ENCODE measurements at places on chromosomes 5 and 9.

DNA sequence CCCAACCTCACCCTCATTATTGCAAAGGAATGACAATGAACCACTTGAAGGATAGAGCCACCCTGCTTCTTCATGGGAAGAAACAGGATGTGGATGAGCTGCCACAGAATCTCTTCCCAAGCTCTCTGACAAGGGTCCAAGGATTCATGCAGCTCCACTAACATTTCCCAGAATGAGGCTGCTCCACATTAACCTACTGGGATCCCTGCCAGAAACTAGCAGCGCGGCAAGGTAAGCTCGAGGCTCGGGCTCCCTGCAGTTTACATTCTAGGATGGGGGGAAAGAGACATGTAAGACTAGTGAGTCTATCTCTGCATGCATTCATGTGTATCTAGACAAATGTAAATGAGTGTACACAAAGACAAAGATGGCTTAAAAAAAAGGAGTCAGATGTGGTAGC is 12.1 kb downstream of the DCAF12 start:
- DNase-seq: no peak

GRCh38 chr9:113436728-113437515 is 26.4 kb downstream of the C9orf43 start:
- DNase-seq: no peak

DNA sequence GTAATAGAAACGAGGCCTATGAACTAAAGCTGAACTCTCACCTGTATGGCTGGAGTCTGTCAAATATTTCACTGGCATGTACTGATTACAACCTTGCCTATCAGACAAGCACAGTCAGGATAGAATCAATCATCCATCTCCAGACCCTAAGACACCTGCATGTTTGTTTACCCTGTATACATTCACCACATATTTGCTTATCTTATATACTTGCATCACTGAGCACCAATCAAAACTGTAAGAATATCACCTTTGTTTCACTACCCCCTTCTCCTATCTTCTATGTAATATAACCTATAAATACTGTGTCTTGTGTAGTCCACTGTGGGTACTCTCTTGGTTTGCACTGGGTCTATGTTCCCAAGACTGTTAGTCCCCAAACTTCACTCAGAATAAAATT is 1085.7 kb downstream of the TAF11L14 start:
- DNase-seq: no peak

DNA sequence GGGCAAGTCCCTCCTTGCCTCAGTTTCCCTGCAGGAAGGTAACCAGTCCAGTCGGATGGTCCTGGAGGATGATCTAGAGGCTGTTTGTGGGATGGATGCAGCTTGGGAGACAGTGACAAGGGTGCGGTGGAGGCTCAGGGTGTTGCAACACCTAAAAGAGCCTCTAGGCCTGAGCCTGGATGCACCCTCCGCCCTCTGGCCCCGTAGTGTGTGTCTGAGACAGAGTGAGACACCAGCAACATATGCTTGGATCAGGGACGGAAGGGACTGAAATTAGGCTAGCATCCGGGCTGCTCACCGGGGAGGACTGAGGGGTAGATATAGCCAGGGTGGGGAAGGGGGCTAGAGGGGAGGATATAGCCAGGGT is 1.1 kb downstream of the CRAT start:
- no peak for DNase-seq

- DNase-seq: no peak
These were observed 20.1 kb downstream of the TMEM268 start for GRCh38 chr9:114631166-114631565.

- DNase-seq: no peak
These were observed 54.5 kb downstream of the C9orf152 start for GRCh38 chr9:110153431-110153830.

GRCh38 chr9:134035041-134036039 is 10.1 kb downstream of the BRD3OS start:
- no peak for DNase-seq

DNA sequence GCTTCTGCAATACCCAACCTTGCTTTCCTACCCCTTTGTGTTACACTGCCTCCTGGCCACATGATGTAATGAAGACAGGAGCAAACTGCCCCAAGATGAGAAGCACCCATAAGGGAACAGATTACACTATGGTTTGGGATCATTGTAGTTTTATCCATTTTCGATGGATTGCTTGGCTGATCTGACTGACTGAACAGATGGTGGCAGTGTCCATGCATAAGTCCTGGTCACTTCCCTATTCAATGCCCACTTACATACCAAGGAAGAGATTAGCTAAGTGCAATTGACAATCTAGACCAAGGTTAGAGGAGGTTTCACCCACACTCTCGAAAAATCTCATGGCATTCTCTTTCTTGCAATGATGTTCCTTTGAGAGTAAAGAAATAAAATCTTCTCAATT is 319.9 kb downstream of the RAB3C start:
- DNase-seq: no peak

DNA sequence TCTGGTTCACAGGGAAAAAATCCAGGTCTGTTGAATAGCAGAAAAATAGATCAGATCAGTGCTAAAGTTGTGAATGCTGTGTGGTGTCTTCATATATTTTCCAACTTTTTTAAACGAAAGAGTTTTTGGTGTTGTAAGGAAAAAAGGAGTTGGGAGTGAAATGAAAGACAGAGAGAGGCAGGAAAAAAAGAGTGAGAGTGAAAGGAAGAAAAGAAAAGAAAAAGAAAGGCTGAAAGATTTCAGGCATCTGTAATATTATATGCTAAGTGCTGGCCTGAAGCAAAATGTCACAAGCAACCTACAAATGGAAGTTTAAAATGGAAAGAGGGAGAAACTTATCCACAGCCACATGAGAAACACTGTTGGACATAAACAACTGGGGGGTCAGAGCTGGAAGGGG is 124.4 kb downstream of the EBF1 start:
- DNase-seq: no peak

GRCh38 chr5:78108564-78108963 is 185.9 kb downstream of the AP3B1 start:
- DNase-seq: no peak

- no peak for DNase-seq
These were observed 202.1 kb upstream of the TLE4 start for GRCh38 chr9:79369676-79370075.

DNA sequence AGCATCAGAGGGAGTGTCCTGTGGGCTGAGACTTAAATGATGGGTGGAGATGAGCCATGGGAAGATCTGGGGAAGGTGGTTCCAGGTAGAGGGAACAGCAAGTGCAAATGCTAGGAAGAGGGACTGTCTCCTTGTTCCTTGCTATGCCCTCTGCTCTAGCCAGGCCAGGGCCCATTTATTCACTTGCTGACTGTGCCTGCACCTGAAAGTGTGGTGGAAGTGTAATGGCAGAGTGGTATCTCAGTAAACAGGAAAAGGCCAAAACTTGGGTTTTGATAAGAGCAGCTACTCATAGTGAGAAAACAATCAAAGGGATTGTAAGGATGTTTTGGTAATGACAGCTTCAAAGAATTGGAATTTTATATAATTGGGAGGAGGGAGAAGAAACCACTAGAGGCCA is 32.4 kb downstream of the TLE4 start:
- no peak for DNase-seq

- no peak for DNase-seq
These were observed 12.4 kb downstream of the CDH10 start for GRCh38 chr5:24632353-24632752.

- DNase-seq: no peak
These were observed 574.3 kb downstream of the PDE4D start for GRCh38 chr5:59319250-59319649.

- DNase-seq: peak; percentile 38
These were observed 103.6 kb upstream of the CHD1 start for GRCh38 chr5:99032234-99033013.

GRCh38 chr9:36928210-36928609 is 105.9 kb downstream of the PAX5 start:
- DNase-seq: no peak

DNA sequence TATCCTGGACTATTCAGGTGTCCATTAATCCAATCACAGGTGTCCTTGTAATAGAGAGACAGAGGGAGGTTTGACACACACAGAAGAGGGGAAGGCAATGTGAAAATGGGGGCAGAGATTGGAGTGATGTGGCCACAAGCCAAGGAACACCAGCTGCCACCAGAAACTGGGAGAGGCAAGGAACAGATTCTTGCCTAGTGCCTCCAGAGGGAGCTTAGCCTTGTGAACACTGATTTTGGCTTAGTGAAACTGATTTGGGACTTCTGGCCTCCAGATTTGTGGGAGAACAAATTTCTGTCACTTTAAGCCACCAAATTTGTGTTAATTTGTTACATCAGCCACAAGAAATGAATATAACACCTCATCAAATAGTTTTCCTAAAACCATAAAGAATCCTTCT is 416.2 kb downstream of the ENC1 start:
- no peak for DNase-seq

- DNase-seq: no peak
These were observed 47.6 kb upstream of the JAK2 start for GRCh38 chr9:4937446-4937845.

GRCh38 chr9:120377268-120378159 is 202.5 kb downstream of the CDK5RAP2 start:
- DNase-seq: no peak

GRCh38 chr9:94805585-94805984 is 79.1 kb downstream of the AOPEP start:
- no peak for DNase-seq

DNA sequence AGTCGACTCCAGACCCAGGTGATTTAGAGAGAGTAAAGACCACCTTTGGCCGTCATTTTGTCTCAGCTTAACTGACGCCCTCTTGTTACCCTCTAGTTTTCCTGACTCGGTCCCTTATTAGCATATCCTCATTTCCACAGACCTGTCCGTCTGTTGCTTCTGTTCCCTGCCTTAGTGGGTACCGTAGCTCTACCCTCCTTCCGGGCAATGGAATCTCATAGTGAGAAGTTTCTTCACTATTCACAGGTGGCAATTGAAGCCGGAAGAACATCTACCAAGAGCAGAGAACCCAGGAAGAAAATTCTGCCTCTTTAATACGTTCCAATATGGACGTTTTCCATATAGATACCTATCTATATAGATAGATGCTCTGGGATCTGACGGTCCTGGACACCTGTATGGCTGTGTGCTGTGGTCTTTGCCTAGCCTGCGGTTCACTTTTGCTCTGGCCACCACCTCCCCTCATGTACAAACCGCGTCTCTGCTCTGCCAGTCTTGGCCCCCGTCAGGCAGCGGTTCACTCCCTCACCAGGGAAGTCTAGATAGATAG is 652 bp upstream of the TMEM161B start:
- no peak for DNase-seq

DNA sequence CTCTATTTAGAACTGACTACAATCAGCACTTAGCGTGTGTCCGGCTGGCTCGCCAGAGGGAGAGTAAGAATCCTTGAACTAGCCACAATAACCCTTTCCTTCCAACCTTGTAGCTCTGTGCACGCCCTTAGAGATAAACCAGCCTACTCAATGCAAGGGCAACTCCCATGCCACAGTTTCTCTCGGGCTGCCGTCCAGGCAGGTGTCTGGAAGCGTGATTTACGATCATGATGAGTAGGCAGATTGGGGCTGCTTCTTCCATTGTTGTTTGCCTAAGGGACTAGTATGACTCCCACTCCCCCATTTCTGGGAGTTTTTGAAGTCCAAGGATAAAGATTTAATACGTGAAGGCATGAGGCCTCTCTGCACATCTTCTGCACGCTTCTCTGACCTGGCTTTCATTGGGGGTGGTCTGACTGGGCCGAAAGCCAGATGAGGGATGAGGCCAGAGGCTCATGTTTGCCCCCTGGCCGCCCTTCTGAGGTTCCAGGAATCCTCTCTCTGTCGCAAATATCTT is 134.0 kb upstream of the MYO10 start:
- DNase-seq: no peak

GRCh38 chr5:54156577-54156976 is 153.8 kb downstream of the ARL15 start:
- no peak for DNase-seq

DNA sequence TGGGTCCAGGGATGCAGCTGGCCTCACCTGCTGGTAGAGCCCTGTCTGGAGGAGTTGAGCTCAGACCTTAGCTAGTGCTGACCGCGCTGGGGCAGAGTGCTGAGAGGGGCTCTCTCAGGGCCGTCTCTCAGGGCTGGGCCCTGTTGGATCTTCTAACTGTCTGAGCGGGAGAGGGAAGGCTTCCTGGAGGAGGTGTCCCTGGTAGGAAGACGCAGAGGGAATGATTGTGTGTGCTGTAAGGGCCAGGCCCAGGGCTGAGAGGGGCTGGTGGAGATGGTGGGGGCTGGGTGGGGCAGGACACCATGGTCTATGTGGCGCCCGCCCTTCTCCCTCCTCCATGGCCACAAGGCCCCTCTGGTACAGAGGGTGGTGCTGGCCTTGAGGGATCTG is 55.0 kb downstream of the RXRA start:
- DNase-seq: no peak

DNA sequence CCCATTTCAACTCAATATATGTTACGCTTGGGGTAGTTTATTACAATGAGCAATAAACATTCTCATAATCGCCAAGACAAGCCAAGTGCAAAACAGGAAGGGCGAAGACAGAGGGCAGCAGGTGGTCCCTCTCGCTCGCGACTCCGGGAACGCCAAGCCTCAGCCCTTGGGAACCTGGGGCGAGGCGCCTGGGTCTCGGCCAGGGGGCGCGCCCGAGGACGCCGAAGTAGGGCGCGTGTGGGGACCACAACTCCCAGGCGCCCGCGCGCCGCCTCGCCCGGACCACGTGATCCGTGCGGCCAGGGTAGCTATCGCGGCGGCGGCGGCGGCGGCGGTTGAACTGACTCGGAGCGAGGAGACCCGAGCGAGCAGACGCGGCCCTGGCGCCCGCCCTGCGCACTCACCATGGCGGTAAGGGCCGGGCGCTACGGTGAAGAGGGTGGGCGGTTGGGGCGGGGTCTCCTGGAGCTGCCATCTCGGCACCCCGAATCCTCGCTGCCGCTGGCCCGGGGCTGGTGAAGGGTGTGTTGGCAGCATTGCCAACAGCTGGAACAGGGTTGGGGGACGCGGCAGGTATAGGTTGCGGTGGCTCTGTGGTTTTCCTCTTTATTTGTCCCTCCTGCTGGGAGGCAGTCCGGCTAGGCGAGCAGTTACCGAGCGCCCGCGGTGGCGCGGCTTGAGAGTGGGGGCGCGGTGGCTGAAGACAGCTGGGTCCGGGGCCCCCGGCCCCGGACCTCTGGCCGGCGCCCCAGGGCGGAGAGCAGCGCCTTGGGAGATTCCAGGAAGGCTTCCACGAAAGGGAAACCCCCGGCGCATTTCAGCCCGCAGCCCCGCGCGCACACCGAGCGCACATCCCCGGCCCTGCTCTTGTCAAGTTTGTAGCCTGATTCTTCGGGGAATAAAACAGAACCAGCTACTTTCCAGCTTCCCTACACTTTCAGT is at the start of gene SLC31A2:
SLC31A2 (plus strand) TSS at position 338 of the 942 bp plus-strand sequence; CDS start at position 406, 68 bp downstream.
- DNase-seq: peak; percentile 77
